ENCODE measurements at places on chromosomes 12 and 14.

DNA sequence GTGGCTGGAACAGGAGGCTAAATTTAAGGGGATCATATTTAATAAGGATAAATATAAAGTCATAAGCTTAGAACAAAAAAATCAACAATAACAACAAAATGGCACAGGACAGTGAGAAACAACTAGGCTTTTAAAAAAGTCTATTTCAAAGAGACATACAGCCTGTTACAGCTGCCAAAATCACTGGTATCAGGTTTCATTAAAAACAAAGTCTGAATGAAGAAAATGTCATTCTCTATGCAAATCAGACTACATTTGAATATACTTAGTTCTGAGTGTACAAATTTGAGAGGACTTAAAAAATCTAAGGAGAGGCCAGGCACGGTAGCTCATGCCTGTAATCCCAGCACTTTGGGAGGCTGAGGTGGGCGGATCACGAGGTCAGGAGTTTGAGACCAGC lies 44.0 kb downstream of the TFCP2 start:
- DNase-seq, result no peak

- DNase-seq, result no peak
These were observed 38.5 kb upstream of the KCNK13 start for GRCh38 chr14:90023176-90023896.

DNA sequence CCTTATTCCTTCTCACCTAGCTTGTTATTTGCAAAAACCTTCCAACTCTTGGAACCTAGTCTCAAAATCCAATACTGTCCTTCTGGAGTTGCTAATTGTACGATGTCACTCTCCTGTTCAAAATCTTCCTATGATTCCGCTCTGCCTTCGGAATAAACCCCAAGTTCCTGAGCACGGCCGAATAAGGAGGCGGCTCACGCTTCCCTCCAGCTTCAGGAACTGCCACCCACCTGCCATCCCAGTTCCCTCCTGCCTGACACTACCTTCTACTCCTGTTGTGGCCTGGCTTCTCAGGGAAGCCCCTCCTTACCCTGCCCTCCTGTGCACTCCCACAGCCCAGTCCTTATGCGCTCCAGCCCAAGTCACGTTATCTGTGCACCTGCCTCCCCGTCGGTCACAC lies 73.2 kb downstream of the SETD3 start:
- DNase-seq, result no peak

GRCh38 chr12:7933255-7933726 lies 2.7 kb downstream of the SLC2A3 start:
- peak; percentile 53 for DNase-seq

GRCh38 chr14:97379091-97379531 lies 581.9 kb downstream of the VRK1 start:
- DNase-seq, result no peak

GRCh38 chr12:53252349-53252916 lies 15.7 kb upstream of the ESPL1 start:
- DNase-seq, result no peak

- DNase-seq, result no peak
These were observed 235.1 kb upstream of the DIO2 start for GRCh38 chr14:80446356-80446755.

DNA sequence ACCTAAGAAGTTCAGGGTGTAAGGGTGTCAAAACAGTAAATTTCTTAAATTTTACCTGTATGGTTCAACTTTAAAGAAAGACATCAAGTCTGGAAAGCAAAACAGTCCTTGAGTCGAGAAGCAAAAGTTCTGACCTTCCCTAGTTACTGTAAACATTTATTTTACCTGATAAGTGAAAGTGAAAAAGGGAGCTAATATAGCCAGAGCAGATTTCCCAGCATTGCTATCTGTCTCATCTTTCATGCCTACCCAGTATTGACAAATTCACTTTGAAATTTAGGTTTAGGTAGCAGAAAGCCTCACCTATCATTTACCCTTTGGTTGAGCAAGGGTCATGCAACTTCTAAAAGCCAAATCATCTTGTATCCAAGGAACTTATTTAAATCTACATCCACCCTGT lies 24.5 kb downstream of the SLC38A4 start:
- DNase-seq, result no peak

DNA sequence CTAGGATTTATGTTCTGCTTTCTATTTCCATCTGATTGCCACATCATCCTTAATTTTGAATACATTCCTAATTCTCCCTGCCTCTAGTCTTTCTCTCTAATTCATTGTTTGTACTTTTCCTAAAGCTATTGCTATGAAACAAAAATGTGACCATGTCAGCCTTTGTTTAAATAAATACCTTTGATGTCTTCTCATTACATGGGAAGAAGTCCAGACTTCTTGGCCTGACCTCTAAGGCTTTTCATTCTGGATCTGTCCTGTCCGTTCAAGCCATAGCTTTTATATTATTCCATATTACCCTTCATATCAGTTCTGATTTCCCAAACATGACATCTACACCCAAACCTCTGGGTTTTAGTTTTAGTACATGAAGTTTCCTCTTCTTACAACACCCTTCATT lies 91.4 kb downstream of the CDK17 start:
- no peak for DNase-seq

DNA sequence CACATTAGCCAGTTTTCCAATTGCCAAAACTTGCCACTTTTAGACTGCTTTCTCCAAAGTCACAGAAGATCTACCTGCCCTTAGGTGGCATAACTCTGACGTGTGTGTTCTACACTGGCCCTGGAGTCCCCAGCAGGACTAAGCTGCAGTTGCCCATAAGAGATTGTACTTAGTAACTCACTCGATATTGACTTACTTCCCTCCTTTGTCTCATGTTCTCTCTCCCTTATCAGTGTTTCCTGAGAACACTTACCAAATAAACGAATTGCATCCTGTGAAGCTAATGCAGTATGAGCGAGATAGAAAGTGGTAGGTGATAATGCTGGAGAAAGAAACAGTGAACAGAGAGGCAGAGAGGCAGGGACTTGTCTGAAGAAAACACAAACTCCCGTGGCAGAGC lies 117.2 kb downstream of the NUAK1 start:
- DNase-seq, result no peak

DNA sequence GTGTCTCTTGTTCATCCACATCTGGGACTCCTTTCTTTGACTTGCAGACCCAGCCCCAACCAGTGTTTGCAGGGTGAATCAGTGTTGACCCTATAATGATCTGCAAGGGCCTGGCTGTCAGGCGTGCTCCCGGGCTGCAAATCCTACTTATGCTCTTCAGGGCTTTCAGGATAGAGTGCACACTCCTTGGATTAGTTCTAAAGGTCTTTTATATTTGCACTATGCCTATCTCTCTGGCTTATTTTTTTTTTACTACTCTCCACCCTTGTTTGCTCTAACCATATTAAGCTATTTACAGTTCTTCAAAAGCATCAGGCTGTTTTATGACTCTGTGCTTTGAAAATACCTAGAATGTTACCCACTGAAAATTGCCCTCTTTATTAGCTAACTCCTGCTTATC lies 4.3 kb upstream of the PRICKLE1 start:
- DNase-seq, result no peak

DNA sequence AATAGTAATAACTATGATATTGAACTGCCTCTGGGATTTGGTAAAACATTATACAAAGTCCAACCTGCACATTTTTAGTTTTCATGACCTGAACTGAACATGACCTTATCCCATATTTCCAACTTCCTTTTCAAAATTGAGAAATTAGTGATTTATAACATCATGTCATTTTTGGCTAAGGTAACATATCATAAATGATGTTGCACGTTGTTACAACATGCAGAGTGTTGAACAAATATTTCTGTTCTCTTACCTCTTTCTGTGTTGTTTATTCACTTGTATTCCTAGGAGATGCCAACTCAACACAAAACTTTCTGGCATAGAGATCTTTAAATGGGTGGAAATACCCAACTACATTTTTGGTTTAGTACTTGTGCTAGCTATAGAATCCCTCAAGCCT lies 496.0 kb downstream of the SLC6A15 start:
- DNase-seq, result no peak

- no peak for DNase-seq
These were observed 218.8 kb upstream of the RGS6 start for GRCh38 chr14:71713451-71713850.

- DNase-seq, result peak; percentile 20
These were observed 244.2 kb upstream of the OR4E1 start for GRCh38 chr14:21917699-21918436.

DNA sequence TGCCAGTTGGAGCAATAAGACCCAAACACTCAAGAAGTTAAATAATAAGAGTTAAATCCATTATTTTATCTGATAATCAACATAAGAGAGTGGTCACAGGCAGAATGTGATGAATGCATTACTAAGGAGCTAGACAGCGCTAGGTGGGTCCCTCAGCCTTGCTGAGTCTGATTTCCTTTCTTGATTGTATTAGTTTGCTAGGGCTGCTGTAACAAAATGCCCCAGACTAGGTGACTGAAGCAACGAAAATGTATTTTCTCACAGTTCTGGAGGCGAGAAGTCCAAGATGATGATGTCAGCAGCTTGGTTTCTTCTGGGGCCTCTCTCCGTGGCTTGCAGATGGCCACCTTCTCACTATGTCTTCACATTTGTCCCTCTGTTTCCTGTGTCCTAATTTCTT lies 8.2 kb upstream of the CCDC177 start:
- DNase-seq, result no peak

GRCh38 chr12:3149515-3150307 lies 72.5 kb downstream of the TSPAN9 start:
- no peak for DNase-seq

DNA sequence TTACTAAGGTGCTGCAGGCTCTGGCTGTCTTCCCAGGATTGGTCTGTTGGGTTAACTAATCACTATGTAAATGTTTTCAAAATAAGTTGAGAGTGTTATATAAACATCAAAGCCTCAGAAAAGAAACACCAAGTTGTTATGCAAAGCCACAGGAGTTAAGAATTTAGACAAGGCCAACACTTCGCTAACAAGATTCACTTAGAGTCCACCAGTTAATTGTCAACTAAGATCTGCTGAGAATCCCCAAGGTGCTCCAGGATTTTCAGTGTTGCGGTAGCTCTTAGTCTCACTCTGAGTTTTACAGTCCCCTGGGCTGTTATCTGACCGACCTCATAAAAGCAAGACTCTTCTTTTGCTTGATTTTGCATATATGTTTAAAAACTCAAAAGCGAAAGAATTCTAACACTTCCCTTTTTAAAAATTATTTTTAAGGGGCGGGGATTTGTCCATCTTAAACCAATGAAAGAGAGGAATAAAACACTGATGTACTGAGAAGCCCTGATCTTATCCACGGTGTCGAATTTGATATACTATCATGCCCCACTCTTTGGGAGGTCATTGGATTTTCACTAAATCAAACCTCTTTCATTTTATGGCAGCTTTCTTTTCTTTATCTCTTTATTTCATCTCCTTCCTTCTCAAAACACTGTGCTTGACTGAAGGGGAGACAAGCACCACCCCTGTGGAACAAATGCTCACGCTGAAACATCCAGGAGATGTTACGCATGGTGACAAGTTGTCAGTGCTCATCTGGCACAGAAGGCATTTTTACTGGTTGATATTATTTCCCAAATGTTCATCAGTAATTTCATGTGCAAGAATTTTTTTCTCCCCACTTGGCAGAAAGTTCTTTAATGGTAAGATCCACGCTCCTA lies 7.0 kb downstream of the NIN start:
- no peak for DNase-seq

GRCh38 chr12:113762155-113762881 lies 203.8 kb downstream of the RBM19 start:
- DNase-seq, result no peak

- DNase-seq, result no peak
These were observed 31.6 kb downstream of the LIMA1 start for GRCh38 chr12:50251619-50252252.

- no peak for DNase-seq
These were observed 52.8 kb downstream of the ELK3 start for GRCh38 chr12:96246926-96247505.

DNA sequence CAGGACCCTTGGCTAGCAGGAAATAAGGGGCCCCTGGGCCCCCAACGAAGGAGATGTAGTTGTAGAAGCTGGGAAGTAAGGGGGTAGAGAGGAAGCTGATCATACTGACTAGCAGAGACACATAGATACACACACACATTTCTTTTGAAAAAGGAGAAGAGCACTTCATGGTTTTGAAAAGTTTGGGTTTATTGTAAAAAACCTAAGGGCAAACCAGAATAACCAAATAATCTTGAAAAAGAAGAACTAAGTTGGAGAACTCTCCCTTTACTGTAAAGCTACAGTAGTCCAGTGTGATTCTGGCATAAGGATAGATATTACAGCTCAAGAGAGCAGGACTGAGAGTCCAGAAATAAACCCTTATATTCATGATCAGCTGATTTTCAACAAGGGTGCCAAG lies 5.8 kb upstream of the HCAR3 start:
- no peak for DNase-seq

DNA sequence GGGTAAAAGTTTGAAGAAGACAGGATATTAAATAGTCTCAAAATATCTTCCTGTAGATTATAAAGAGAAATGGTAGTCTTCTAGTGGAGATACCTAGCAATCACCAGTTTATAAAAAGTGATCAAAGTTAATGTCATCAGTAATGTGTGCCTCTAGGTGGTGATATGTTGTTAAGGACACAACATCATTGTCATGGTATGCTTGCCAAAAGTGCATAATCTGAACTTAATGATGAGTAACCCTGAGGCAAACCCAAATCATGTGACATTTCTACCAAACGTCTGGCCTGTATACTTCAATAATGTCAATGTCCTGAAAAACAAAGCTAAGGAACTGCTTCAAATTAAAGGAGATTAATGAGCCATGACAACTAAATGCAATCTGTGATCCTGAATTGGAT lies 214.7 kb downstream of the PHLDA1 start:
- DNase-seq, result no peak

GRCh38 chr14:51066576-51066975 lies 28.3 kb downstream of the TRIM9 start:
- no peak for DNase-seq

DNA sequence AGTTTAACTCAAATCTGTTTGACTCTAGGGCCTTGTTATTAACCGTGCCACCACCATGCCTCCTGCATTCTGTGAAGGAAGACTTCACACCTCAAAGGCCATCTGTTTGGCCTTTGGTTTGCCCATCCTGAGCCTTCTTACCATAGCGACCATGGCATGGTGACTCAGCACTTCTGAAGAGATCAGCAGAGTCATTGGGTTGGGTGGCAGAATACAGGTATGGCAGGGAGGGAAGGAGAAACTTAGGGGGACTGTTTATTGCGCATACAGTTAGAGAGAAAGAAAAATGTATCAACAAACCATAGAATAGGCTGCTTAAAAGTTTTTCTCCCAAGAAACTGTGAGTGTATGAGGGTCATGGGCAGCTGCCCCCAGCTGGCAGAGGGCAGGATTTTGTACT lies 49.2 kb downstream of the DAD1 start:
- no peak for DNase-seq

GRCh38 chr12:28865776-28866175 lies 283.3 kb upstream of the FAR2 start:
- no peak for DNase-seq

DNA sequence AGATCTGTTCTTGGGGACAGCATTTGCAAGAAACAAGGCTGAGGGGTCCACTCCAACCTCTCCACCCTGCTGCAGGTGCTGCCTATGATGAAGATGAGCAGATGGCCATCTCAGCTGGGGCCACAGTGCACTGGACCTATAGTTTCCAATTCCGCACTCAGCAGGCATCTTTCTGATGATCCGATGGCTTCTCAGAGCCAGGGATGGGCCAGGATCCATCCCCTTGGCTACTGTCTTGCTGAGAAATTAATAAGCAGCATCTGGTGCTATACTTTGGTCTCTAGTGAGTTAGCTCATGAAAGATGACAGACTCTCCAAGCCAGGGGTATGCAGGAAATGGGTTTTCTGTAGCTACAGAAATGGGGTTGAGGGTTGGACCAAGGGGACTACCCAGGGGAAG lies 18.4 kb upstream of the BDKRB1 start:
- DNase-seq, result no peak
